ENCODE measurements at places on chromosomes 13 and 19.

DNA sequence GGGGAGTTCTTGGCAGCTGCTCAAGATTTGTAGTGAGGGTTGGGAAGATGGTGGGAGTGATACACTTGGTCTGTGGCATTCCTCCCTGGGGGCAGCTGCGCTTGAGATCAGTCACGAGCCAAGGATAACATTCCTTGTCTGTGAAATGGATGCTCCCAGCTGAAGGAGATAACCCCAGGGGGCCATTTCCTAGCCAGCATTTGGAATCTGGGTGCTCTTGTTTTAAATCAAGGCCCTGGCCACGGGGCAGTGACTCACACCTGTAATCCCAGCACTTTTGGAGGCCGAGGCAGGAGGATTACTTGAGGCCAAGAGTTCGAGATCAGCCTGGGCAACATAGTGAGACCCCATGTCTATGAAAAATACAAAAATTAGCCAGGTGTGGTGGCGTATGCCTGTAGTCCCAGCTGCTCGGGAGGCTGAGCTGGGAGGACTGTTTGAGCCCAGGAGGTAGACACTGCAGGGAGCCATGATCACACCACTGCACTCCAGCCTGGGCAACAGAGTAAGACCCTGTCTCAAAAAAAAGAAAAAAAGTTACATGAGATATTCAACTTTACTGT, 4.6 kb downstream of the PKN1 start:
- DNase-seq: no peak

GRCh38 chr19:29944390-29945012, 2.5 kb downstream of the URI1 start:
- DNase-seq: no peak

GRCh38 chr19:36003284-36003683, 5.3 kb downstream of the SYNE4 start:
- DNase-seq: no peak

DNA sequence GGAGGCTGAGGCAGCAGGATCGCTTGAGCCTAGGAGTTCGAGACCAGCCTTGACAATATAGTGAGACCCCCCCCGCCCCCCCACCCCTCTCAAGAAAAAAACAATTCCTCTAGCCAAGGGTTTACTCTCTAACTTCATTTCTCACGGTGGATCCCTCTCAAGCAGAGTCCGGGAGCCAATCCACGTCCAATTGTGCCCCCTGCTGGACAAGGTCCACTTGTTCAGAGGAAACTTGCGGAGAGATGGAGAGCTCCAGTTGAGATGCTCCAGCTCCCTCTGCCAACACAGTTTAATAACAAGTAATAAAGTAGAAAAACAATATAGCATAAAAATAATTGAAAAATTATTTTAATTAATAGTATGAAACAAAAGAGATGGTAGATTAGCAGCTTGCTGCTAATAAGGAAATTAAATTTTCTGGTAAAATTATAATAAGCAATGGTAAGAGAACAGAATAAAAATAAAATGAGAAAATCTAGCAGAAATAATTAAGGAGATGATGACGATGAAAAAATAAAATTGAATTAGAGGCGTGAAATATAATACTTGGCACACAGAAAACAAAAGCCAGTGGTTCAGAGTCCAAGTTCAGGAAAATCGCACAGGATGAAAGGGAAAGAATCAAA, 14.5 kb upstream of the SIGLEC14 start:
- peak; percentile 13 for DNase-seq

GRCh38 chr13:84741253-84741652, 859.0 kb upstream of the SLITRK1 start:
- DNase-seq: no peak

GRCh38 chr19:50548191-50549058, 19.8 kb downstream of the LRRC4B start:
- no peak for DNase-seq

DNA sequence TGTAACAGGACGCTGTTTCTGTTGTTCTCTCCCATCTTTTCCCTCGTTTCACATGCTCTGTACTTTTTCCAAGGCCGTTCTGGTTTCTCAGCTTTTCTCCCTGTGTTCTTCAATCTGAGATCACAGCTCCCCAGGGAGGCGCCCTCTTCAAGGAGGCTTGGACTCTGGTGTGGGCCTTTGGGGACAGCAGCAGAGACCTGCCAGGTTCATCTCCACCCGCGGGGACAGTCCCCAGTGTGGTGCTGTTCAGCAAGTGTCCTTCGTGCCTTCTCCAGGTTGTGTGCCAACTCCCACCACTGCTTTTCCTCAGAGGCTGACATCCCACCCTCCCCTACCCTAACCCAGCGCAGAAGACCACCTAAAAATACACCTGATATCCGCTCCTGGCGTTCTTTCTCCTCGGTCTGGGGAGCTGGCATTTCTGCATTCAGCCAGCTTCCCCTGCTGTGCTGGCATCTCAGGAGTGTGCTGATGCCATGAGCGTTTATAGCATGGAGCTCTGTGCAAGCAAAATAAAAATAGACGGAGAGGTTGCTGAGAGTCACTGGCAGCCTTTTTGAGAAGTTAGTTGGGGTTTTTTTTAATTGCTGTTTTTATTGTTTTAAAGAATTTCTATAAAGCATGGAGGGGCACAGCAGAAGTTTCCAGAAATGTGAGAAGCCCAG, 149.4 kb downstream of the STK24 start:
- no peak for DNase-seq

- peak; percentile 5 for DNase-seq
Measured at GRCh38 chr13:76016799-76017400, 380.8 kb downstream of the LMO7 start.

DNA sequence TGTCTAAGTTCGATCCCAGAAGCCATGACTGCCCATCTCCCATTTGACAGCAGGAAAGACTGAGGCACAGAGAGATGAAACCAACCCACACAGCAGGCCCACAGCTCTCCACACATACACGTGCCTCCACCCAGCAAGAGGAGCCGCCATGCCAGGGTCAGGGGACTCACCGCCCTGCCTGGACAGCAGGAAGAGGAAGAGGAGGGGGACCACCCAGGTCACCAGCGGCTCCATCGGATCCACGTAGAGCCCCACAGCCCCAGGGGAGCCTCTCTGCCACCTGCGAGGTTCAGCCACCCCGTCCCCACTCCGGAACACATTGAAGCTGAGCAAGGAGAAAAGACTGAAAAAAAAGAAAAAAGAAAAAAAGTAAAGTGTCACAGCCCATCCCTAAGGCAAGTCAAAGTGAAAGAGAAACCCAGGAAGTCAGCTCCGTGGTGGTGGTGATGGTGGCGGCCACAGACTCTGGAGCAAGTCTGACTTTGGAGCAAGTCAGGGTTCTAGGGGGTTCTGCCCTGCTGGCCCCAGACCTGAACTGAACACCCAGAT, at the start of gene IL12RB1:
IL12RB1 (minus strand) TSS at position 345 of the 549 bp plus-strand sequence; CDS start at position 234, 111 bp downstream.
- no peak for DNase-seq

GRCh38 chr19:15340086-15340485, 7.7 kb upstream of the BRD4 start:
- DNase-seq: no peak

All from RCC 7860 (cell line).